ENCODE measurements at places on chromosomes 16 and 17. TPM values are rescaled to one million over a fixed set of nuclear protein-coding genes. Genes with fewer than 3 reads are reported as not detected.

DNA sequence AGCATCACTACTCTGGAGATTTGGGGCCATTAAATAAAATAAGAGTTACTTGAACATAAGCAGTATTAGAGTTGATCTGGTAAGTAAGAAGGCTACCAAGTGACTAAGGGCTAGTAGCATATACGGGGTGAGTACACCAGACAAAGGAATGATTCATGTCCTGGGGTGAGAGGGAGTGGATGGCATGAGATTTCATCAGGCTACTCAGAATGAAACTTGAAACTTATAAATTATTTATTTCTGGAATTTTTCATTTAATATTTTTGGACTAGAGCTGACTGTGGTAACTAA lies 2.3 kb downstream of the SLFN5 start:
- H3K4me1 ChIP-seq, result peaks cover 19% of the 10 kb centered on the region
- no peaks in the 10 kb centered on the region for H3K27me3 ChIP-seq
- H3K4me3 ChIP-seq, result peak overlapping the region; percentile 98
- H3K27ac ChIP-seq, result peak overlapping the region; percentile 100
- DNase-seq, result peak; percentile 95

DNA sequence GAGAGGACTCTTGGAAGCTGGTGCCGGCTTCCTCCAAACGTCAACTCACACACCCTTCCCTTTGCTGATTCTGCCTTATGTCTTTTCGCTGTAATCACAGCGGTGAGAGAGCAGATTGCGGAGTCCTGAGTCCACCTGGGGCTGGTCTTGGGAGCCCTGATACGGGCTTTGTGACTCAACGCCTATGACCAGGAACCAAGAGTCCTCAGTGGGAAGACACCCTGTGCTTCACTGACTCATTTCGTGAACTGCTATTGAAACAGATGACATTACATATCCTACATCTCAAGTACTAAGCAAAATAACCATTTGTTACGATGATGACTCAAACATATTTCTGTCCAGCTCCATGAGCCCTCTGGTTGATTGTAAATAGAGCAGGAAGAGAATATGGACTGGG lies 90.7 kb upstream of the CREBBP start:
- H3K27ac ChIP-seq, result no peak overlapping the region
- no peaks in the 10 kb centered on the region for H3K27me3 ChIP-seq
- H3K4me3 ChIP-seq, result no peak overlapping the region
- H3K36me3 ChIP-seq, result peaks cover 4% of the 10 kb centered on the region

- H3K27me3 ChIP-seq, result no peaks in the 10 kb centered on the region
- no peaks in the 10 kb centered on the region for H3K36me3 ChIP-seq
- peak; percentile 32 for DNase-seq
- H3K4me1 ChIP-seq, result no peaks in the 10 kb centered on the region
Measured at GRCh38 chr17:4913994-4914393, 11.1 kb upstream of the CHRNE start.

GRCh38 chr17:77609553-77610517 lies 348.7 kb upstream of the TNRC6C start:
- peak; percentile 32 for DNase-seq
- peaks cover 27% of the 10 kb centered on the region for H3K27me3 ChIP-seq
- no peaks in the 10 kb centered on the region for H3K36me3 ChIP-seq
- no peak overlapping the region for H3K27ac ChIP-seq
- peak overlapping the region; percentile 14 for H3K4me3 ChIP-seq

DNA sequence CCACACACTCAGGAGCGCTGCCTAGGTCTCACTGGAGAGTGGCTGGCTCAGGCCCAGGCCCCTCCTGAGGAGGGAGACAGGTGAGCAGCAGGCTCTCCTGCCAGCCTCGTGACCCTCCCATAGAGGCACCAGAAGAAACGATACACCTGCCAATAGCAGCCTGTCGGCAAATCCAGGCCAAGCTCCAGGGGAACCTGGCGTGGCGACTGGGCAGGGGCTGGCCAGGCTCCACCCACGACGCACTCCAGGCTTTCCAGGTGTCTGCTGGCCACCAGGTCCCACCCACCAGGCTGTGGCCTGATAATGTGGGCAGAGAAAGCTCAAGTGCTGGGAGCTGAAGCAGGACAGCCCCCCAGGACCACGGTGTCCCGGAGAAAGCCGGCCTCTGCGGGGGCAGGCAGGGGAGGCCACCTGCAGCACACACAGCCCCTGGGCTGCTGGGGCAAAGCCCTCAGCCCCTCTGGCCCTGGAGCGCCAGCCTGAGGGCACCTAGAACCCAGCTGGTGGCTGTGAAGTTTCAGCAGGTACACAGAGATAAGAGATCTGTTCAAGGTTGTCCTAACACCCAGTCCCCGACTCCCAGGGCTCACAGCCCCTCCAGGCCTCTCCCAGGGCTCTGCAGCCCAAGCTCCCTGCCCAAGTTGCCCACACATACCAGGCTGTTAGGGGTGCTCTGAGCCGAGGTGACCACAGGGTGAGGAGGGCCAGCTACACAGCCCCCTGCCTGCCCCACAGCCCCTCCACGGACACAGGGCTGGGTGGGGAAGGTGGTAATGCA lies 2.4 kb downstream of the PGAP6 start:
- H3K4me3 ChIP-seq, result no peak overlapping the region
- H3K27ac ChIP-seq, result no peak overlapping the region
- no peaks in the 10 kb centered on the region for H3K27me3 ChIP-seq
- no peak for DNase-seq

GRCh38 chr16:1793578-1794220 lies at the start of gene IGFALS:
Gene IGFALS, minus strand, starts transcription at chr16:1793705. Its CDS starts 53 bp downstream, at chr16:1793652.
- H3K4me1 ChIP-seq, result no peaks in the 10 kb centered on the region
- no peak within 1 kb of the TSS for H3K27ac ChIP-seq
- no peak for DNase-seq
- H3K27me3 ChIP-seq, result no peaks in the 10 kb centered on the region
- H3K4me3 ChIP-seq, result no peak within 1 kb of the TSS
- H3K36me3 ChIP-seq, result no peaks in the 10 kb centered on the region

GRCh38 chr17:73390851-73391250 lies 79.0 kb upstream of the CDC42EP4 start:
- no peak overlapping the region for H3K4me3 ChIP-seq
- H3K27ac ChIP-seq, result no peak overlapping the region
- H3K36me3 ChIP-seq, result no peaks in the 10 kb centered on the region
- H3K4me1 ChIP-seq, result no peaks in the 10 kb centered on the region
- no peak for DNase-seq

DNA sequence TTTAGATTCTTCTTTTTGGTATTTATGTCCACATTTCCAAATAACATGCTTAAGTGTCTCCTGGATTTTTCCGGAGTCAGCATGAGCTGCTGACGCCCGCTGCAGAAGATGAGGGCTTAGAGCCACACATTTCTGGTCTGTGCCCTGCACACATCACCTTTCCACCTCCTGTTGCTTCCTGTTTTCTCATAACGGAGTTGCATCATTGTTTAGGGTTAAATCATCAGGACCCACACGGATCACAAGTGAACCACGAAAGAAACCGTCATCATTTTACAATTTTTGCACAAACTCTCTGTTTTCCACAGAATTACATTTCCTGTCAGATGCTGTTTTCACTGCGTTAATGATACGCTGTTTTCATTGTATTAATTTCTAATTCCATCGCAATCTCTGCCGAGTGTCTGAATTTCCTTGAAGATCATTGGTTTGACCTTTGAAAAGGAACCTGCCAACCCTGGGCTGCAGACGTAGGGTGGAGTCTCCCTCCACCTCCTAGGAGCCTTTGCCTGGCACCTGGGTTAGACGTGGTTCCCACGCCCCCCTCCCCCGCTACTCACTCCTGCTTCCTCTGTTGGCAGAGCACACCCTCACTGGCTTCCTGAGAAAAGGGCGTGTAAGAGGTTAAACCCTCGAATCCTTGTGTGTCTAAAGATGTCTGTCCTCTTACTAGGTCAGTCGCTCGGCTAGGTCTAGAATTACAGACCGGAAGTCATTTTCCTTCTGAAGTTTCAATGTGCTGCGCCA lies 68.2 kb downstream of the RNF213 start:
- DNase-seq, result no peak
- no peaks in the 10 kb centered on the region for H3K4me1 ChIP-seq
- no peaks in the 10 kb centered on the region for H3K27me3 ChIP-seq

DNA sequence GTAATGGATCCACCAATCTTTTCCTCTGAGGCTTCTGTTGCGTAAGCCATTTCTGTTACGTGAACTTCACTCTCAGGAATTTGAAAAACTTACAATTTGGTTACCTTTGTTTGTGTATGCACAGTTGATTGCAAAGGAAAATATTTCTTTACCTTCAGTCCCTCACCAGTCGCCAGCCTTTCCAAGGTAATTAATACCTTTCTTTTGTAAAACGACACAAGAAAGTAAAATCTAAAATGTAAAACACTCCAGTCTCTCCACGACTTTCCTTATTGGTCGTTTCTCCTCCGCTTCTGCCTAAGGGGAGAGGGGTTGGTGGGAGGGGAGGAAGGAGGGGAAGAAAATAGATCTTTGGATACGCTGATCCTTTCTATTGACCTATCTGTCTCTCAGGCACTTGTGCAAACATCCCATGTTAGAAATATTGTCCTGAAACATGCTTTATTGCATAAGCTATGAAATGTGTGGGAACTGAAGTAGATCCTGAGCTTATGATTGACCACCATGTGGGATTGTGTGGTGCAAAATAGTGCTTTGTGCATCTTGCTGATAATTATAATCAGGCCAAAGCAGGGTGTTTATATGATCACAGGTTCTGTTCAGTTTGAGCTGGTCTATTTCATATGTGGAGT lies 32.4 kb upstream of the EFCAB13 start:
- H3K27ac ChIP-seq, result no peak overlapping the region
- peaks cover 22% of the 10 kb centered on the region for H3K4me1 ChIP-seq
- H3K27me3 ChIP-seq, result no peaks in the 10 kb centered on the region
- no peak for DNase-seq

- H3K27me3 ChIP-seq, result no peaks in the 10 kb centered on the region
- DNase-seq, result no peak
- peaks cover 15% of the 10 kb centered on the region for H3K36me3 ChIP-seq
- H3K4me3 ChIP-seq, result no peak overlapping the region
- H3K4me1 ChIP-seq, result peaks cover 13% of the 10 kb centered on the region
Measured at GRCh38 chr16:3829631-3830536, 50.6 kb downstream of the CREBBP start.

GRCh38 chr16:57799600-57800199 lies 2.6 kb downstream of the KIFC3 start:
- no peak overlapping the region for H3K27ac ChIP-seq
- DNase-seq, result no peak
- H3K4me3 ChIP-seq, result no peak overlapping the region
- H3K36me3 ChIP-seq, result 0 out of 2 replicates have a peak, but pooled peaks cover 4% of the 10 kb centered on the region
- no peaks in the 10 kb centered on the region for H3K27me3 ChIP-seq
- peaks cover 25% of the 10 kb centered on the region for H3K4me1 ChIP-seq

DNA sequence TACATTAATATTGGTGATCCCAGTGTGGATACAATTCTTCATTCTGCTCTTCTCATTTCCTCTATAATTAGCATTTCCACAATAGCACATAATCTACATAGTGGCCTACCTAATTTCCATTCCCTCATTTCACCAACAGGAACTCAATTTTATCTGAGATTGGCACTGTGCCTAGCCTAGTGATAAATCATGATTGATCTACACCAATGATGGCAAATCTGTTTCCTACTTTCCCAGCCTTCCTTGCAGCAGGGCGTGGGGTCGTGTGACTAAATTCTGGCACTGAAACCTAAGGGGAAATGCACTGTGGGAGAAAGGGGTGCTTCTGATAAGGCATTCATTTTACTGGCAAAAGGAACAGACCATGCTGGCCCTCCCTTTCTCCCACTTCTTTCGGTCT lies 66.6 kb upstream of the TOM1L1 start:
- H3K27ac ChIP-seq, result no peak overlapping the region
- no peak overlapping the region for H3K4me3 ChIP-seq
- H3K36me3 ChIP-seq, result no peaks in the 10 kb centered on the region
- H3K27me3 ChIP-seq, result no peaks in the 10 kb centered on the region
- H3K4me1 ChIP-seq, result no peaks in the 10 kb centered on the region

DNA sequence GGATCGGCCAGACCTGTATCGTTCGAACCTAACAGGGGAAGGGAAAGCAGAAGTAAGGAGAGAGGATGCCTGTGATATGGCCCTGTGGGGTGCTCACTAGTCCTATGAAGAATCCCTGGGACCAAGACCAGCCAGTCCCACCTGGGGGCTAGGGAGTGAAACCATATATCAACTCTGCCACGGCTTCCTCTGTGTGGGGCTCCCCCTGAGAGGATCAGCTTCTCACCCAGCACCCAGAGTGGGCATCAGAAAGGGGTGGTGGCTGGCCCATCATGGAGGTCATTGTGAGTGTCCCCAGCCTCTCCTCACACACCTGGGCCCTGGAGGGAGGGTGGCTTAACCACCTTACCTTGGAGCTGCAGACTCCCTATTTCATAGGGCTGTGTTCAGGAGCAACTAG lies 30.1 kb upstream of the SREBF1 start:
- H3K4me3 ChIP-seq, result no peak overlapping the region
- no peak for DNase-seq
- peaks cover 12% of the 10 kb centered on the region for H3K36me3 ChIP-seq
- no peak overlapping the region for H3K27ac ChIP-seq
- H3K27me3 ChIP-seq, result no peaks in the 10 kb centered on the region

- DNase-seq, result no peak
- no peaks in the 10 kb centered on the region for H3K4me1 ChIP-seq
Measured at GRCh38 chr17:57612202-57613071, 132.7 kb downstream of the CCDC182 start.

The GDPD1 gene
- 0.86 TPM for polyA plus RNA-seq

The RAB26 gene
- polyA plus RNA-seq, result 0.30 TPM

The PDE6G gene
- polyA plus RNA-seq, result not detected

The CCL4L2 gene
- polyA plus RNA-seq, result not detected

The SLX4 gene
- 1.9 TPM for polyA plus RNA-seq
